ENCODE measurements at places on chromosomes 12 and 14.

DNA sequence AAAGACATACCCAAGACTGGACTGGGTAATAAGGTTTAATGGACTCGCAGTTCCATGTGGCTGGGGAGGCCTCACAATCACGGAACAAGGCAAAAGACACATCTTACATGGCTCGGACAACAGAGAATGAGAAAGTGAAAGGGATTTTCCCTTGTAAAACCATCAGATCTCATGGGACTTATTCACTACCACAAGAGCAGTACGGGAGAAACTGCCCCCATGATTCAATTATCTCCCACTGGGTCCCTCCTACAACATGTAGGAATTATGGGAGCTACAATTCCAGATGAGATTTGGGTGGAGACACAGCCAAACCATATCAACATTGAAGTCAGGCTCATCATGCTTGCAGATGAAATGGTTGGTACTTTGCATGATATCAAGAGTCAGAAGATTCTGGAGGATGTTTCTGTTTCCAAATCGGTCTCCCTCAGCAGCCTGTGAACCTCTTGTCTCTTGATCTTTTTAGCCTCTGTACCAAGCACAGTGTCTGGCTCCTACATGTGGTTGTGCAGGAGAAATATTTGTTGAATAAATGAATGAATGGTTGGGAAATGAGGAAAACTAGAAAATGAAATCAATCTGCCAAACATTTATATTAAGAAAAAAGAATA, 98.6 kb downstream of the VRK1 start:
- no peak for DNase-seq

GRCh38 chr14:29805415-29806123, 122.1 kb downstream of the PRKD1 start:
- no peak for DNase-seq

DNA sequence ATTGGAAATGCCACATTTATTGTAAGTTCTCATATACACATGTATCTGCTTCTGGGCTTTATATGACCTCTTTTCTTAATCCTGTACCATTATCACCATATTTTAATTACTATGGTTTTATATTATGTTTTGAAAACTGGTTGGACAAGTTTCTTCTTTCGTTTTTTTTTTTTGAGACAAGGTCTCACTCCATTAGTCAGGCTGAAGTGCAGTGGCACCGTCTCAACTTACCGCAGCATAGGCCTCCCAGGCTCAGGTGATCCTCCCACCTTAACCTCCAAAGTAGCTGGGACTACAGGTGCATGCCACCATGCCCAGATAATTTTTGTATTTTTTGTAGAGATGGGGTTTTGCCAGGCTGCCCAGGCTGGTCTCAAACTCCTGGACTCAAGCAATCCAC, 44.6 kb downstream of the GALNT4 start:
- no peak for DNase-seq

- DNase-seq, result no peak
These were observed 179.9 kb upstream of the PELI2 start for GRCh38 chr14:55938249-55938791.

DNA sequence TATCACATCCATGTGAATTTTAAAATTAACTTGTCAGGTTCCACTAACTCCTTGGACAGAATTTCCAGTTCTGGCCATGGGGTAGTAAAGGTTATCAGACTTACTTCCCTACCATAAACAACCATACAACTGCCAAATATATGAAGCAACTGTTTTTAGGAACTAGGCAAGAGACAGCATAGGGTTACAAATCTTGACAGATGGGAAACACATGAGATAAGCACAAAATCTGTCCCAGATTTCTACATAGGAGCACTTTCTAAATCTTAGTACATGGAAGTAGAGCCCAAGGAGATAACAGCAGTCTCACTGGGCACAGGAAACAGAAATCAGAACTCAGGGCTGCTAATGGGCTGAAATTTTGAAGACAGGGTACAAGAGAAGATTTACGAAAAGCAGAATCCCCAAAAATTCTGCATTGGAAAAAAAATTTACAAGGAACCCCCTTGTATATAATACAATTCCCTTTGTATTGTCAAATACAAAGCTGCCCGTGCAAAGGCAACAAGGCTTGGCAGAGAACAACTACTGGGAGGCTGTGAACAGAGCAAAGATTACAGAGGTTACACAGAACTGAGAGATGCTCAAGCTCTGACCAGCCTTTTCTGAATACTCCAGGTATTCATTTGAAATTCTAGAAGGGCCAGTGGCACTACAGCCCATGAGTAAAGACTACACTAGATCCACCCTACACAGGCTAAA, 43.2 kb downstream of the GALNT4 start:
- no peak for DNase-seq

GRCh38 chr12:46981622-46982021, 97.8 kb upstream of the PCED1B start:
- DNase-seq, result no peak

DNA sequence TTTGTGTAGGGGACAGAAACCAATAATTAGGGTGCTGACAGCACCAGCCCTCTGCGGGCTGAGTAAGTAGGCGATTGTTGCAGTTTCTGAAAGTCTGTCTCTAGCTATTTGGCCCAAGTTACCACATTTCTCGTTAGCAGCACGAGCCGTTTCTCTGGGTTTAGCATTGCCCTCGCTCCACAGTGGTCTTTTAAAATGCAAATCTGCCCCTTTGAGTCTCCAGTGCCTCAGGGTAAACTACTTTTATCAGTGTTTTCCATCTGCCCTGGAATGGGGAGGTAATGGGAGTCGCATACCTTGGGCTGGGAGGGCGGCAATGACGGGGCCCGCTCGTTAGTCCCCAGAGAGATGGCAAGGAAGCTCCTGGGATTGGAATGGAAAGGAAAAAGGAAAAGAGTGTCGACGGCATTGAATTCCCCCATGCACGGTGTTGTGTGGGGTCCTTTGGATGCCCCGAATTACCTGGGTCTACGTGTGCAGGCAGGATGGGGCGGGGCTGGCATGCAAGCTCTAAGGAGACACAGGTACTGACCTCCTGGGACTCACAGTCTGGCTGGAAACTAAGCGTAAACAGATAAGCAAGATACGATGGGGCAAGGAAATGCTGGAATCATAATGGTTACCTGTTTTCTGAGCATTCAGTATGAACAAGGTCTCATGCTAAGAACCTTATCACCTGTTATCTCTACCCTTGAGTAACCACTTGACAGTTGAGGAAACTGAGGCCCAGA, 131.8 kb upstream of the MAP1LC3B2 start:
- no peak for DNase-seq

DNA sequence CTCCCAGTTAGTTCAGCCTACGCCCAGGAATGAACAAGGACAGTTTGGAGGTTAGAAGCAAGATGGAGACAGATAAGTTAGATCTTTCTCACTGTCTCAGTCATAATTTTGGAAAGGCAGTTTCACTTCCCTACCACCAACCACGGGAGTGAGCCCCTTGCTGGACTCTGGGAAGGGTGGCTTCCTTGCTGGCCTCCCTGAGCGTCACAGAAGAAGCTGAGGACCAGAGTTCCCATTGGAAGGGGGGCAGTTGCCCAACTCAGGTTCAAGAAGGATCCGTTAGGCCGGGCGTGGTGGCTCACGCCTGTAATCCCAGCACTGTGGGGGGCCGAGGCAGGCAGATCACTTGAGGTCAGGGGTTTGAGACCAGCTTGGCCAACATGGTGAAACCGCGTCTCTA, 106.2 kb upstream of the MAX start:
- no peak for DNase-seq

DNA sequence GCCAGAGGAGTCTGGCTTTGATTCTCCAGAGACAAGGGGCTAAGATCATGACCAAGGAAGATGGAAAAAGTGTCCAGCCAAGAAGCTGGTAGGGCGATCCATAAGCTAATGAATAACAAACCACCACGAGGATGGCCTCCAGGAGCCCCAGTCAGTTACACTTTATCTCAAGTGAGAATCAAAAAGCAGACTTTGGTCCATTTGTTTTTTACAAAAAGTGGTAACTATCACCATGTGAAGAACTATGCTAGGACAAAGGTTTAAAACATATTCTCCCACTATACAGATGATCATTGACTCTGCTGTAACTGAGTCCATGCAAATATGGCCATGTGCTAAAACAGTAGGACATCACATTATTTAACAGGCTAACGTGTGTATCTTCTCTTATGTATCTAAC, 13.9 kb downstream of the SETD3 start:
- no peak for DNase-seq

DNA sequence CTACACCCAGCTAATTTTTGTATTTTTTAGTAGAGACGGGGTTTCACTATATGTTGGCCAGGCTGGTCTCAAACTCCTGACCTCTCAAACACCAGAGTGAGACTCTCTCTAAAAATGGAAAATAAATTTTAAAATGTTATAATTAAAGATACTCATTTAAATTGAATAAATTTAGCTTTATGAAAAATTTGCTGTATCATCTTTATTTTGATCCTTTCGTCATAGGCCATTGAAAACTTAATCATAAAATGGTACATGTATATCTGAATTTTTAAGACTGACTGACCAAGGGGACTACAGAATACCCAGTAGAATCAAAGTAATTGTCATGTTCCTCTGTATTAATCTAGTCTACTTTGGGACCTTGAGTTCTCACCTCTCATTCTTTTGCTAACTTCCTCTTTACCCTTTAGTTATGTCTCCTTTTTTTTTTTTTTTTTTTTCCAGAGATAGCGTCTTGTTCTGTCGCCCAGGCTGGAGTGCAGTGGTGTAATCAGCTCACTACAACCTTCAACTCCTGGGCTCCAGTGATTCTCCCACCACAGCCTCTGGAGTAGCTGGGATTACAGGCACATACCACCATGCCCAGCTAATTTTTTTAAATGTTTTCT, 9.5 kb downstream of the RAB5B start:
- no peak for DNase-seq

DNA sequence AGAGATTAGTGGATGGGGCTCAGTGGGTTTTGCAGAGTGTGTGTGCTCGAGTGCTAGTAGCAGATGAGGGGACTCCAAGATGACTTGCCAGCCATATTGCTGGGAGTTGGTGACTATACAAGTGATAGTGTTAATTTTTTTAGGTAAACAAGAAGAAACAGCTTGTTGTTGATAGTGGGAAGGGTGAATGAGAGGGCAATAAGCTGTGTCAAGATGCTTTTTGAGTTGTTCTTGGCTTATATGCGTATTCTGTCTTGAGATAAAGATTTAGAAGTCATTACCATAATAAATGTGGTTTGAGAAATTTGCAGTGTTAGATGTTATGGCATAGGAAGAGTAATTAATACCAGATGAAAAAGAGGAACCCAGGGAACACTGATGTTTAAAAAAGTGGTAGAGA, 75.3 kb downstream of the RCOR1 start:
- DNase-seq, result no peak

- no peak for DNase-seq
These were observed 380.1 kb downstream of the ALG10 start for GRCh38 chr12:34402228-34402898.

DNA sequence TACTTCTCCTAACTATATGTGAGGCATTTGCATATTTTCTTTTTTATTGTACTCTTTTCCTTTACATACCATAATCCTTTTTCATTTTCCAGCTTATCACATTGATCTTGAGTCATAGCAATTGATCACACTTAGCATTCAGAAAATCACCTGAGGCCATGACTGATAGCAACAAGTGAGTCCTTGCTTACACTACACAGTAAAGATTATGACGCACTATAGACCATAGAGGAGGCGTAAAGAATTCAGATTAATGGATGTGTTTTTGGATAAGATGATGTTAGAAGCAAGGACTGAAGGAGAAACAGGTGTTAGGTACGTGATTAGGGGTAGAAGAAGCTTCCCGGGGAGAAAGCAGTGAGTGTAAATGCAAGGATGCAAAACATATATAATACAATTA, 637.7 kb downstream of the ETNK1 start:
- no peak for DNase-seq

DNA sequence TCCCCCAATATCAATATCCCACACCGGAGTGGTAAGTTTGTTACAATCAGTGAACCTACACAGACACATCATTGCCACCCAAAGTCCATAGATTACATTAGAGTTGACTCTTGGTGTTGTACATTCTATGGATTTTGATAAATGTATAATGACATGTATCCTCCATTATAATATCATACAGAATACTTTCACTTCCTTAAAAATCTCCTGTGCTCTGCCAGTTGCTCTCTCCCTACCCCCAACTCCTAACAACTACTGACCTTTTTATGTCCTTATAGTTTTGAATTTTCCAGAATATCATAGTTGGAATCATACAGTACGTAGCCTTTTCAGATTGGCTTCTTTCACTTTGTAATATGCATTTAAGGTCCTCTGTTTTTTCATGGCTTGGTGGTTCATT, 48.4 kb downstream of the SLC4A8 start:
- DNase-seq, result no peak

- DNase-seq, result no peak
These were observed 7.3 kb downstream of the IFFO1 start for GRCh38 chr12:6548556-6548955.

GRCh38 chr14:73796893-73797542, 54.6 kb upstream of the PTGR2 start:
- DNase-seq, result no peak

DNA sequence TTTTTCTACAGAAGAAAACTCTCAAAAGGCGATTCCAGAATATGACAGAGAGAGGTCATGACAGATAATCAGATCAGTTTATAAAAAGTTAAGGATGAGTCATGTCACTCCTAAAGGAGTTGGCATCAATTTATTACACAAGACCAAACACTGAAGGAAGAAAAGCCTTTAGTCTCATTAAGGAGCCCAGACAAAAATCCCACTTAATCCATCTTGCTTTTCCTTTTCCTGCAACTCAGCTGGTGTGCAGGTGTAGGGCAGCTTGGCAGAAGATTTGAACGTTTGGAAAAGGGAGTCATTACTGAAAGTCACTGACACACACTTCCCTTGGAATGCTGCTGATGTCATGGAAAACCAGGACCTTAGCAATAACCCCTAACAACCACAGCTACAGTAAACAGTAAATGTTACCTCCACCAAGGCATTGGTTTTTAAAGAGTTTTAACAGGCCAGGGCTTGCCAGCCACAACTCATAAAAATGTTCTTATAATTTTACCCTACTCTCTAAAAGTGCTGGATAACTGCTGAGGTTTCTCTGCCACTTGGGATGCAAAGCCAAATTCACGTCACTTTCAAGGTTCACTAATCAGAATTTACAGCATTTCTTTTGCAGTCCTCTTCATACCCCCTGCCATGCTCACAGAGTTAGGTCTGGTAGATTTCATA, 320.6 kb downstream of the RAD51B start:
- DNase-seq, result no peak

- no peak for DNase-seq
These were observed 51.4 kb downstream of the PLEKHG7 start for GRCh38 chr12:92753976-92754885.

- DNase-seq, result no peak
These were observed 88.3 kb downstream of the BCL11B start for GRCh38 chr14:99183716-99184115.

GRCh38 chr12:115146453-115146852, 462.5 kb upstream of the TBX3 start:
- no peak for DNase-seq

DNA sequence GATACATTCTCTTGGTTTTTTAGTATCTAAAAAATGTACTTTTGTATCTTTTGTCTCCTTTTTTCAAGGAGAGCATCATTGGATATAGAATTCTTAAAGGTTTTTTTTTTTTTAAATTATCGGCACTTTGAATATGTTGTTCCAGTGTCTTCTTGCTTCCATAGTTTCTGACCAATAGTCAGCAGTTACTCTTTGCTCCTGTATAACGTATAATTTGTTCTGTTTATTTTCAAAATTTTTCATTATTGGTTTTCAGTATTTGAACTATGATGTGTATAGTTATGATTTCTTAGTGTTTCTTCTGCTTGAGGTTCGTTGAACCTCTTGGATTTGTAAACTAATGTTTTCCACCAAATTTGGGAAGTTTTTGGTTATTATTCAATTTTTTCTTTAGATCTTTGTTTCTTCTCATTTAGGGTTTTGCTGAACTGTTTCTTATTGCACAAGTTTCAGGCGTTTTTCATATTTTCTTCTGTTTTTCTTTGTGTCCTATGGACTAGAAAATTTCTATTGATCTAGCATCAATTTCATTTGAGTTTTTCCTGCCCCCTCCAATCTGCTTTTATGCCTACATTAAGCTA, 93.9 kb downstream of the PLBD1 start:
- no peak for DNase-seq

Measured in NCI-H748 treated with DMSO at 0.1 percent for 48 hours (cell line).